ENCODE measurements at places on chromosomes 13 and 19.

- DNase-seq, result no peak
These were observed 7.9 kb upstream of the FCGBP start for GRCh38 chr19:39942366-39942730.

- DNase-seq, result peak; percentile 18
These were observed 71.4 kb downstream of the MIPEP start for GRCh38 chr13:23817830-23818229.

- no peak for DNase-seq
These were observed 841.1 kb upstream of the PRR20A start for GRCh38 chr13:56299650-56300049.

- DNase-seq, result no peak
These were observed 72.8 kb downstream of the COG3 start for GRCh38 chr13:45537516-45537915.

DNA sequence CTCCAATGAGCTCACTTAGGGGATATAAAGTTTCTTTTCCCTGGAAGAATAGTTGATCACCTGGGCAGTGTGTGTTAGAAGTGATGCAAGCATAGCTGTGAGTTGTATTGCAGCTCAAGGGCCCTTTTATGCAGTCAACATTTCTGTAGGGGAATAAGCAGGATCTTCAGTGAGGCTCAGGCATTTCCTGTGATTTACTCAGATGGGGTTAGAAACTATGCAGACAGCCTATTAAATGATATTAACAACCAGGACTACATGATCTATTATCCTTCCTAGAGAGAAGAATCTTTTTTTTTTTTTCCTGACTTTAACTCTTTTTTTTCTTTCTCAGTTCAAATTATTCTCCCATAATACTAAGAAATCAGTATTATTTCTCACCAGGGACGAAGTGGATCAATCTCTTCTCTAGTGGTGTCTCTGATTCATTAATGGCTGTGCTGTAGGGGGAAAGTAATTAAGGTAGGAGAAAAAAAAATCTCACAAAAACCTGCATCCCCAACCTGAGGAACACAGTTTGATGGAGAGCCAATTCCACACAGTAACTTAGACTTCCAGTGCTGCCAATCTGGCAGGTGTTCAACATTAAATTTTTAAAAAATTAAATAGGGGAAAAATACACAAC, 126.4 kb upstream of the SLC10A2 start:
- DNase-seq, result no peak

- DNase-seq, result peak; percentile 81
These were observed at the start of gene KCNN4 for GRCh38 chr19:43780706-43781525. TSS of gene KCNN4 (minus strand) at chr19:43780973. CDS start at chr19:43780861, 112 bp downstream.

DNA sequence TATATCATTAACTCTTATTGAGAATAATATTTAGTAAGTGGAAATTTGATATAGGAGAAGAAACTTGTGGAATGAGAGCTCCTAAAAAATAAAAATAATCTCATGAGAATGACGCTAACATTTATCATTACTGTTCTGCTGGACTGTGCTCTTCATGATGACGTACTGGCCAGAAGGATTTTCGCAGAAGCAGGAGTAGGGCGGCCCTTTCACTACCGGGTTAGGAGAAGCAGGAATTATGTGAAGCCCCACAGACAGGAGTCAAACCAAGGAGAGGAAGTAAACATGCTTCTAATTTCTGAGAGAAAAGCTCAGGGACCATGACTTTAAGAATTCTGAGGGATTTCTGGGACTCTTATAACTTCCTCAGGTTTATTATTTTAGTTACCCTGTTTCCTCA, 195.1 kb downstream of the VWA8 start:
- DNase-seq, result no peak

DNA sequence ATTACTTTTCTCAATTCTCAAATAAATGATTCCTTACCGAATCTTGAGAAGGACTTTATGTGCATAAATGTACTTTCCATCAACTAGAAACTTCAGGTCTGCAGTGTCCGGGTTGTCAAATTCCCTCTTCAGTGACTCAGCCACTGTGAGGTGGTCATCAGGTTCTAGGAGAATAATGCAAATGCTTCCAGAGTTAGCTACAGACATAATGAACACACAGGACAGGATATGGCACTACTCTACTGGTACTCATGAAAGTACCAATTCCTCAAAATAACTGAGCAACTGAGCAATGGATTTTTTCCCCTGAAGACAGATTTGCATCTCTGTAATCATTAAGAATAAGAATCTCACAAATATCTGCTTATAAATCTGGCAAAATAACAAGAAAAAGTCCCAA, 31.2 kb downstream of the RCBTB2 start:
- peak; percentile 31 for DNase-seq

DNA sequence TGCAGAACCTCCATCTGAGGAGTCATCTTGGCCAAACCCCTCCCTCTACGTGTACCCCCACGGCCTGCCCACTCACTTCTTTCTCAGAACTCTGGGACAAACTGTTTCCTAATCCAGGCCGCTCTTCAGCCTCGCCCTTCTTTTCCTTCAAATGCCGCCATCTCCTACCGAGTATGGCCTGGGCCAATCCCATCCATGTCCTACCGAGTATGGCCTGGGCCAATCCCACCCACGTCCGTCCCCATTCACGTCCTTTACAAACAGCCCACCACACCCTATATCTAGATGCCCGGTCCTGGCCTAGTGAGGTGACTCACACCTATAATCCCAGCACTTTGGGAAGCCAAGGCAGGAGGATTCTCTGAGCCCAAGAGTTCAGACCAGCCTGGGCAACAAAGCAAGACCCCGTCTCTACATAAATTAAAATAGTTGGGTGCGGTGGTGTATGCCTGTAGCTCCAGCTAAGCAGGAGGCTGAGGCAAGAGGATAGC, 1.1 kb downstream of the TMEM160 start:
- no peak for DNase-seq

DNA sequence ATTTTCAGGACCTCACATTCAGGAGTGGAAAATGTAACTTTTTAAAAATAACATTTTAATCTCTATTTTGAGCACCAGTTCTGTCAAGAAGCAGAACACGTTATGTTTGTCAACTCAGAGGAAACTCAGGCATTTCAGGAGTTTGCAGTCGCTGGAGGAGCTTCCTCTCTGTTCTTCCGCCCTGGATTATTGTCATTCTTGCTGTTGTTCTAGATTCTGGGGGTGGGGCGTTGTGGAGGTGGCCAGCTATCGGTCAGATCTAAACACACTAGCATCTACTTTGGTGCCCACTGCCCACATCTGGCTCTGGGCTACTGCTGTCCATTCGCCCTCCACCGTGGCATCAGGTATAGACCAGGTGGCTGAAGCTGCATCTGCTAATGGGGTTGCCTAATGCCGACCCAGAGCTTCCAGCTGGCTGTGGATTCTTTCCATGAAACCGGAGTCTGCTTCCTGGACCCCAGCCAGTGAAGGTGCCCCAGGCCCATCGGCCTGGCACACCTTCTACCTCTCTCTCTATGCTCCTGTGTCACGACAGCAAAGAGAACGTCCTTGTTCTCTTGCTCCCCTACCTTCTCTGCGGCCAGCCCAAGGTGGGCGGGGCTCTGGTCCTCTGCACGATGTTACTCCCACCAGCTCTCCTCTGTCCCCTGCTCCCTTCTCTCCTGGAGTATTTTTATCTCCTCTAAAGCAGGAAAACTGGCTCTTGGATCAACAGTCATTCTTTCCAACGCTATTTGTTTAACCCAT, 36.7 kb upstream of the DGKH start:
- no peak for DNase-seq

All from MV-4-11 (cell line).